Effector memory CD8-positive, alpha-beta T cell (primary cell): ENCODE measurements at places on chromosomes 3 and 15.

DNA sequence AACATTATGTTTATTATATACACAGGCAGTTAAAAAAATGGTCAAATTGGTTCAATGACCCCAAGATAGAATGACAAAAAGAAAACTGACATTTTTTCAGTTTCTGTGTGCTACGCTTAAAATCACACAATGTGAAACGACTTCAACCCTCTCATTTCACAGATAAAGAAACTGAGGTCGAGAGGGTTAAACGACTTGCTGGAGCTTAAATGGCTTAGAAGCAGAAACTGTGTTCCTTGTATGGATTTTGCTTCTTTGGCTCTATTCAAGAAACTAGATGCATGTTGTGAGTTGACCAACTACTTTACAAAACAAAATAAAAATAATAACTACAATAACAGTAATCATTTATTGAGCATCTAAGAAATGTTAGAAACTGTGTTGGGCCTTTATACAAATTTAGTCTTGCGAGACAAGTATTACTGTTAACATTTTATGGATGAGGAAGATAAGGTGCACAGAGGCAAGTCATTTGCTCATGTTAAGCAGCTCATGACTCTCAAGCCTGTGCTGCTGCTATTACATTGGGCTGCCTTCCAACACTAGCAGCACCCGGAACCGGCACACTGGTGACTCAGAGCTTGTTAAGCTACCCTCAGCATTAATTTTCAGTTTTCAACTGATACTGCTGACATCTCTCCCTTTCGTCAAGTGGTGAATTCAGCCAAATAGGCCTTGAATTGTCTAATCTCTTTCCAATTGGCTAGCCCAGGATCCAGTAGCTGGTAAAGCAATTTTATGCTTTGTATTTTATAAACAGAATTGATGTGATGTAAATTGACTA, 487.6 kb downstream of the NAALADL2 start:
- no peak for DNase-seq

DNA sequence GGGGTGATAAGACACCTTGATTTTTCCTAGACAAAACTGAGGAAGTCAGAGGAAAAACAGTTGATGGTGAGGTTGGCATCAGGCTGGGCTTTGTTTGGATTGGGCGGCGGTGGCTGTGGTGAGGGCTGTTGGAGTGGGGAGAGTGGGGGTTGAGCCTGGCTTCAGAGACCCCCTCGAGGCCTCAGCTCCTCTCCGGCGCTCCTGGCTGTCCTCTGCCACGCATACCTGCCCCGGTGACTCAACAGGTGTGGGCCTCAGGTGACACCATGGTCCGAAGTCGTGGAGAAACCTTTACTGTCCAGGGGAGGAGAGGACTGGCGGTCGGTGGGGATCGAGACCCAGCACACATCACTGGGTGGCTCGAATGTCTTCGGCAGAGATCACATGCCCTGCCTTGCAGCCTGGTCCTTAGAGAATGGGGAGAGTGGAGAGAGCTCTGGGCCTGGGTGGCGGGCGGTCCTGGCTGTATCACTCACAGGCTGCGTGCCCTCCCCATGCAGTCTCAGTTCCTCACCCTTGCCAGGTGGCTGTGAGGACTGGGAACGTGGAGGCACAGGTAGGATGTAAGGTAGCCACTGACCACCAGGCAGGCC, 2.6 kb downstream of the APBA2 start:
- no peak for DNase-seq

DNA sequence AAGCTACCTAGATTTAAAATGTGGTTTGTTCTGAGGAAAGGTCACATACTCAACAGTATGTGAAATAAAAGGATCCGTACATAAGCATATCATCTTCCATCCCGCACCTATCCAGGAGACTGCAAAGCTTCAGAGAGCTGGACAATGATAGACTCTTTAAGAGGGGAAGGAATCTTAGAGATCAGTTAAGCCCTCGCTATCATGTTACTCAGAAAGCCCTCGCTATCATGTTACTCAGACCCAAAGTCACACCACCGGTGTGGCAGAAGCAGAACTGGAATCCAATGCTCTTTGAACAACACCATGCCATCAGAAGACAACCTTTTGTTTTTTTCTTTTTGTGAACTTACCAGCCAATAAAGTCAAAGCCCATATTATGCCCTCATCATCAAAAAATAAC, 5.8 kb downstream of the ANO10 start:
- DNase-seq: no peak

DNA sequence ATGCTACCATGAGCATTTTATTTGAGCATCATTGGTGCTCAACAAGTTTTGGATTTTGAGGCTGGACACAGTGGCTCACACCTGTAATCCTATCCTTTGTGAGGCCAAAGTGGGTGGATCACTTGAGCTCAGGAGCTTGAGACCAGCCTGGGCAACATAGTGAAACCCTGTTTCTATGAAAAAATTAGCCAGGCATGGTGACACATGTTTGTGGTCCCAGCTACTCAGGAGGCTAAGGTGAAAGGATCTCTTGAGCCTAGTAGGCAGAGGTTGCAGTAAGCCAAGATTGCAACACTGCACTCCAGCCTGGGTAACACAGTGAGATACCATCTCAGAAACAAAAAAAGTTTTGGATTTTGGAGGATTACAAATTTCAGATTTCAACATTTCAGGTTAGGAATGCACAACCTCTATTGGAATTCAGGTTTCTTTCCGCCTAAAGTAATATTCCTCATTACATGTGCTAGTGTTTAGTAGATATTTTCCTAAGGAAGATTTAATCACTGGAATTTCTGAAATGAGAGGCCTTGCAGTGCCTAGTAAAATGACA, 27.6 kb downstream of the CNOT10 start:
- no peak for DNase-seq

GRCh38 chr3:63232764-63233396, 45.2 kb upstream of the SYNPR start:
- DNase-seq: no peak

GRCh38 chr3:134306320-134306719, 55.7 kb upstream of the RYK start:
- DNase-seq: no peak

DNA sequence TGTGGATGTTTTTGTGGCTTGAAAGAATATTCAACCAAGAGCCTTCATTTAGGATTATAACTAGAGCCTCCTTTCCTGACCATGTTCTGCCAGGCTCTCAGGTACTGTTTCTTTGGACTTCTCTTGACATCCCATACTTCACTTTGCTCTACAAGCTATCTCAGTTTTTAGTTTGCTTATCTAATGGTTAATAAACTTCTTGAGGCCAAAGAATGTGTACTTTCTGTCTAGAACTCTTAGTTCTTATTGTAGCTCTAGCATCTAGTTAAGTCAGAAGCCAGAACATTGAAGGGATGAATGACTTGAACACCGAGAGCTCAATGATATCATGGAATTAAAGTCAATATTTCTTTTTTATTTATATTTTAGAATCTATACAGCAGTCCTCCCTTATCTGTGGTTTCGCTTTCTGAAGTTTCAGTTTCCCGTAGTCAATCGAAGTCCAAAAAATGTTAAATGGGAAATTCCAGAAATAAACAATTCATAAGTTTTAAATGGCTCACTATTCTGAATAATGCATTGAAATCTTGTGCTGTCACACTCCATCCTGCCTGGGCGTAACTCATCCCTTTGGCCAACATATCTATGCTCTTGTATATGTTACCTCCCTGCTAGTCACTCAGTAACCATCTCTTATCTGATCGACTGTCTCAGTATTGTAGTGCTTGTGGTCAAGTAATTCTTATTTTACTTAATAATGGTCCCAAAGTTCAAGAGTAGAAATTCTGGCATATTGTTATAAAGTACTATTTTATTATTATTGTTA, 368.6 kb upstream of the RBMS3 start:
- no peak for DNase-seq

- no peak for DNase-seq
Observed at GRCh38 chr3:58529516-58530353, 7.3 kb downstream of the ACOX2 start.

GRCh38 chr3:52444860-52445793, at the start of gene SEMA3G:
Gene SEMA3G (minus strand): TSS chr3:52445103. CDS start chr3:52445027, 76 bp downstream.
- DNase-seq: peak; percentile 69

DNA sequence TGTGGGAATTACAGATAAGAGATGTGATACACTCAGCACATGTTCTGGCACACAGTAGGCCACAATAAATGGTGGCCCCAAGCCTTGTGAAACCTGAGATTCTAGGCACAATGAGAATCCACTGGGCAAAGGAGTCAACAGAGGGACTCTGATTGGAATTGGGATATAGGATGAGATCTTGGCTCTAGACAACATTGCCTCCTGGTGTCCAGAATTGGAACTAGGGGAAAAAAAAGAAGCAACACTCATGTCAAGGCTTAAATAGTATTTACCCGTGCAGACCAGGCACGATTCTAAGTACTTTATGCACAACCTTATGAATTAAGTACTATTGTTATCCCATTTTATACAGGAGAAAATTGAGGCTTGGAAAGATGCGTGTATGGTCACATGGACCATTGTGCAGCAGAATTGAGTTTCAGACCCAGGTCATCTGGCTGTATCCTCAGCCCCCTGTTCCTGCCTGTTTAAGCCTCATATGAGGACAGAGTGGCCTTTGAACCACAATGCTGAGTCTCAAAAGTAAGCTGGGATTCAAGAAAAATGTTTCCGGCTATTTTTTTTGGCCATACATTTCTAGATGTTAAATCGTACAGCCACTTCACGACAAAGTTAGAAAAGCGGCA, 124.8 kb downstream of the SV2B start:
- no peak for DNase-seq

DNA sequence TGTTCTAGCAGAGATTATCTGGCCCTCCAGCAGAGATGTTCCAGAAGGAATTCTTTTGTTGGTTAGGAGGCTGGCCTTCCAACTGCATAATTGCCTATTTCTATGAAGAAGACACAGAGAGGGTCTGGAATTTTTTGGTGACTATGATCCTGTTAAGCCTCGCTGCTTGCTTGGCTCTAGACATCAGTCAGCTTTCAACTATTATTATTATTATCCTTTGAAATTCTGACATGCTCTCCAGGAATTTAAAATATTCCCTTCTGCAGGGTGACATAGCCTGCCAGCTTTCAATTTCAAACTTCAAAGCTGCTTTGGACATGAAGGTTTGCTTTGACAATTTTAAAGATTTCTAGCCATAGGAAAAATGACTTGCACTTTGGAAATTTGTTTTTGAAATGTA, 26.3 kb upstream of the ZNF148 start:
- no peak for DNase-seq

DNA sequence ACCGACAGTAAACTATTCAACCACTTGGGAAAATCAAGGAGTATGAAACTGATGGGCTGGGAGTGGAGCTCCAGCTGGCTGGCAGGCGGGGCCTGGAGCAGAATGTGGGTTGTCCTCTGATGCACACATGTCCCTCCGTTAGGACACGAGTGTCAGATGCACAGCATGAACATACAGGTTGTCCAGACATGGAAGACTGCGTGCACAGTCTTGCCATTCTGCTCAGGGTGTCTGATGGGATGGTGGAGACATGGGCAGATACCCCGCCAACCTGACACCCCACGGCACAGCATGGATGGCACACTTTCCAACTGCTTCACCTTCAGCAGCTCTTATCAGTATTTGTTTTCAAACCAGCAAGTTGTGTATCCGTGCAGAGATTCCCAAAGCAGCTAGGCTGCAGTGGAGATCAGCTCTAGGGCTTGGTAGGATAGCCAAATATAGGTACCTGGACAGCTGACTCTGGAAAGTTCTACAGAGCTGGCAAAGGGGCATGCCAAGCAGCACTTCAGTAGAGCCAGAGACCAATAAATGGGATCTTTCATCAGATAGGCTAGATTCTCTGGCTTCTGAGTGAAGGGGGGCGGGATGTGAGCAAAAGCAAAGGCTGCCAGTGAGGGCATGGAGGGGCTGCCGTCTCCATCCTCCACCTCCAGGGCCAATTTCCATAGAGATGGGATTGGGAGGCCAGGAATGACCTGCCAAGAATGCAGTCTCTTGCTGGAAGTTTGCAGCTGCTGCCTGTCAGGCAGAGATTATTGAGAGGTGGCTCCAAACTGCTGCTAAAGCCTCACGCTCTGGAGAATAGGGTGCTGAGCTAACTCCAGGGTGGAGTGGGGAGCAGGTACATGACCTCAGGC, 47.2 kb upstream of the KY start:
- DNase-seq: no peak

- no peak for DNase-seq
Observed at GRCh38 chr3:4680227-4680691, 187.1 kb downstream of the ITPR1 start.

- no peak for DNase-seq
Observed at GRCh38 chr15:74431645-74432044, 2.1 kb downstream of the SEMA7A start.
